Smooth muscle cell of the umbilical artery (primary cell): ENCODE measurements at places on chromosomes 1 and 21. TPM values are rescaled to one million over a fixed set of nuclear protein-coding genes. Genes with fewer than 3 reads are reported as not detected.

Gene AMY1A
- total RNA-seq = not detected in 2 replicates

Gene GPR137B
- 14.3 and 14.8 TPM in 2 replicates for total RNA-seq

Gene PRAMEF4
- not detected in 2 replicates for total RNA-seq

Gene CSF3R
- total RNA-seq = 0.30 TPM in 1 of 2 replicates, not detected in the other

Gene CYP4A22
- total RNA-seq = not detected in 2 replicates

Gene LIN28A
- not detected in 2 replicates for total RNA-seq

Gene WDTC1
- total RNA-seq = 21.1 and 35.8 TPM in 2 replicates

Gene HIPK1
- 21.4 and 27.3 TPM in 2 replicates for total RNA-seq

Gene VSIG8
- total RNA-seq = 0.23 TPM in 1 of 2 replicates, not detected in the other

Gene CCDC190
- total RNA-seq = 0.23 TPM in 1 of 2 replicates, not detected in the other

Gene FAM163A
- 0.05 TPM in 1 of 2 replicates, not detected in the other for total RNA-seq

Gene JAK1
- total RNA-seq = 111 and 164 TPM in 2 replicates

Gene LIPI
- not detected in 2 replicates for total RNA-seq

Gene CLEC20A
- total RNA-seq = not detected in 2 replicates

Gene DAB1
- total RNA-seq = under 0.01 TPM in 2 replicates

Gene PPIH
- 18.7 and 22.4 TPM in 2 replicates for total RNA-seq

Gene RCSD1
- not detected in 2 replicates for total RNA-seq

Gene CHI3L1
- total RNA-seq = 2.4 and 339 TPM in 2 replicates

Gene C8B
- under 0.01 TPM in 1 of 2 replicates, not detected in the other for total RNA-seq

Gene SF3B4
- total RNA-seq = 7.7 and 16.6 TPM in 2 replicates

Gene CFHR1
- 0.18 and 0.30 TPM in 2 replicates for total RNA-seq

Gene RGS1
- total RNA-seq = not detected in 2 replicates

Gene OR10J4
- not detected in 2 replicates for total RNA-seq
